ENCODE measurements at places on chromosomes 2 and 18.

GRCh38 chr2:65918760-65919187 is 486.4 kb upstream of the SPRED2 start:
- no peak for DNase-seq

DNA sequence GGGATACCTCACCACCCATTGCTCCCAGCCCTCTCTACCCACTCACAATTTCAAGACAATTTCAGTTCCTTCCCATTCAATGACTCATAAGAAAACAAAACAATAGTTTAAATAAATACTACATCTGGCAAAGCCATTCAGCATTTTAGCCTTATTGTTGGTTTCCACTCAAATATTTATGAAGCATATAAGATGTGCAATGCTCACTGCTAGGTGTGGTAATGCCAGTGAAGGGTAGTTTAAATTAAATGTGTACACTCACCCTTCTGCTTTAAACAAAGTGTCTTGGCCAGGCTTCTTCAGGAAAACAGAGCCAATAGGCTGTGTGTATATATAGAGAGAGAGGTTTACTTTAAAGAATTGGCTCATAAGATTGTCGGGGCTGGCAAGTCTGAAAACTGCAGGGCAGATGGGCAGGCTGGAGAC is 37.0 kb downstream of the INO80C start:
- DNase-seq = no peak

DNA sequence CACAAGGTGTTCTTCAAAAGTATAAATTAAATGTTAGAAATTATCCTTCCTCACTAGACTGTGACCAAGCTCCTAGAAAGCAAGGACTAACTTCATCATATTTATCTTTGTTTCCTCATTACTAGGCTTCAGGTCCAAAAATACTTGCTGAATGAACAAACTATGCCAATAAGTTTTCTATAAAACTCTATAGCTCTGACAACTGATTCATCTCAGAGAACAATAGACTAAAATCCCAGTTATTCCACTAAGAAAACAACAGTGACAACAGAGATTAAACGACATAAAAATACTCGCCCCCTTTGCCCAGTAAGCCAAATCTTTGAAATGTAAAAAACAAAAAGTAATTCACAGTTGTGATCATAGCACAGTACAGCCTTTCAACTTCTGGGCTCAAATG is 13.6 kb downstream of the TLK1 start:
- no peak for DNase-seq

DNA sequence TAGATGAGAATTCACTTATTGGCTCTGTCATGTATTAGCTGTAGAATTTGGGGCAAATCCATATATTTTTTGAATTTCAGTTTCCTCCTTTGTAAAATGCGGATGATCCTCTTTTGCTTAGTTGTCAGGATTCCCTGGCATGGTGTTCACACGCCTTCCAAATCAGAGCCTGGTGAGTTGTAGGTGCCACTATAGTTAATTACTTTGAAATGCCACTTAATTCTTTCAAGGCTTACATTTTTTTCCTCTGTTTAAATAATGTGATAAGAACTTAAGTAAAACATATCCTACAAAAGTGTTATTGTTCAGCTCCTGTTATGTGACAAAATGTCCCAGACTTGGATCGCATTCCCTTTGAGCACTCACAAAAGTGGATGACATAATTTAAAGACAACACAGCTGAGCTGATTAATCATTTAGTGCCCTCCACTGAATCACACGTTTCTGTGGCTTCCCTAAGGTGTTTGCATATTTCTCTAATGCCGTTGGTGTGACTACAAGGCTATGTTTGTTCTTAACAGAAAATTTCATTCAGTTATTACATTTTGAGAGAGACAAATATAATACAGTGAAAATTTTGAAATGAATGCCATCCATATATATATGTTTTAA is 471.2 kb upstream of the CHST9 start:
- DNase-seq = no peak

DNA sequence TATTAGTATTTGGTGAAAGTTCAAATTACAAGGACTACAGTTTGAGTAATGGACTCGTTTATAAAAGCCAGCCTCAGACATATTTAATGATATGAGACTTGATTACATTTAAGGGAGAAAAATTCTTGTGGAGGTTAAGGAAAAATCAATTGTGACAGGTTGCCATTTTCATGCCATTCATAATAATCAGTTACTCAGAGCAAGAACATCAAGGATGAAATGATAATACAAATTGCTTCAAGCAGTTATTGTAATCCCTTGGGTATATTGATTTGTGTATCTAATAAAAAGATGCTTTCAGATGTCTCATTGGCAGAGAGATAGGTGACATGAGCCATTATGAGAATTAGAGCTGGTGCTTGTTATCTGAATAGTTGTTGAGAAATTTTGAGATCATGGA is 153.6 kb downstream of the ATP9B start:
- no peak for DNase-seq

GRCh38 chr2:186575302-186575701 is 14.6 kb upstream of the ITGAV start:
- DNase-seq = no peak

- no peak for DNase-seq
Observed at GRCh38 chr2:18272148-18272494, 288.3 kb downstream of the RDH14 start.

- DNase-seq = no peak
Observed at GRCh38 chr2:145587922-145588321, 1068.0 kb upstream of the ZEB2 start.

DNA sequence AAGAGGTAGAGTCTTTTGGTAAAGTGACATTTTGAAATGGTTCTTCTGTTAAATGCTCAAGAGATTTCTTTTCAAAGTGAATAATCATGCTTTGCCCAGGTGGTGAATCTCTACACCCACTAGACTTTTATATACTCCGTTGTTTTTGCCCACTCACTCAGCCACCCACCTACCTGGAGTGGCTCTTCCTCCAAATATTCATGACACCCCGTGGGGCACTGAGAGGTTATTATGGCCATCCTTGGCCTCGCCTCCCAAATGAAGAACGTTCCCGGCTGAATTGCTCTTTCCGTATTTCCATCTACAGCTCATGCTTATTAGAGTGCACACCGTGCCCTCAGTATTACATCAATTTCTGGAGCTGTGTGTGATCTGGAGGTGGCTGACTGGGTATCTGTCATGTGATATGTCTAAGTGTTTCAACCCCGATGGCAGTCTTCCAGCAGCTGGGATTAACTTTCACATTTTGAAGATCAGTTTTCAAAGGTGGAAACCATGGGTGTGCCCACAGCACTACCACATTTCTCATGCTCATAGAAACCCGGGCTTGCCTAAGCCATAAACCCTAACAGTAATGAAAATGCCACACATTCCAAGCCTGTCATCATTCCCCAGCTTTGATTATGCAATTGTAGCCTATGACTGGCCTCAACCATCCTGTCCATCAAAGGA is 406.6 kb upstream of the MMADHC start:
- DNase-seq = no peak

- DNase-seq = peak; percentile 60
Observed at GRCh38 chr2:225002039-225002655, 40.1 kb downstream of the DOCK10 start.

GRCh38 chr2:95325026-95325425 is 27.9 kb downstream of the KCNIP3 start:
- no peak for DNase-seq

- DNase-seq = no peak
Observed at GRCh38 chr2:200310545-200310971, 4.1 kb downstream of the SPATS2L start.

DNA sequence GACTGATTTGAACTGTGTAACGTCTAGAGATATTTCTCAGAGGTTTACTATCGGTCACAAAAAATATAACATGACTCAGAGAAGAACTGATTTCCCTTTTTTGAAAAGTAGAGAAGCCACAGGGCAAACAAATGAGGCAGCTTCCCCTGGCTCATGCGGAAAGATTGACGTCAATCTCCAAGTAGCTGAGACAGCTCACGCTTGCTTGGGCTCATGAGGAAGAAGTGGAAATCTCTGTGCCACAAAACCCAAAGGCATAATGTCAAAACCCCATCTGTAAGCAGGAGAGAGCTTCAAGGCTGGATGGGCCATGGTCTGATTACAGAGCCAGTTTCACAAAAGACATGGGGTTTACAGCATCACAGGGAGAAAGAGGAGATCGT is 188.1 kb downstream of the ARL4C start:
- no peak for DNase-seq

GRCh38 chr2:14303366-14304115 is 329.0 kb upstream of the LRATD1 start:
- DNase-seq = peak; percentile 66

- no peak for DNase-seq
Observed at GRCh38 chr2:237431372-237431771, 17.4 kb upstream of the COL6A3 start.

GRCh38 chr2:69437751-69438154 is 518 bp upstream of the NFU1 start:
- DNase-seq = no peak

DNA sequence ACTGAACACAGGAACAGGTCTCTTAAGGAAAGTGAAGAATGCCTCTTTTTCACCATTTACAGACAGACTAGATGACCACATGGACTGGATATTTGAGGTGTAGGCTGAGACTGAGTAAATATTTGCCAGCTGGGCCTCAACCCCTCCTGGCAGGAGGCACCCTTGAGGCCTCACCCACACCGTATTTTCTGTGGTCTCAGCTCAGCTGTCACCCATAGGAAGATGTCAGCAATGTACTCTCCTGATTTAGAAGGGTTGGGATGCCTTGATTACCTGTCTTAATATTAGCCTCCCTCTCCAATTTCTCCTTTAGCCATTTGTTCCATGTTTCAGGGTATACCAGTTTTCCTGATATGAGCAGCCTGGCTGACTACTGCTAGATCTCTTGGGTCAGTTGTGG is 20.3 kb downstream of the ADCYAP1 start:
- DNase-seq = no peak

DNA sequence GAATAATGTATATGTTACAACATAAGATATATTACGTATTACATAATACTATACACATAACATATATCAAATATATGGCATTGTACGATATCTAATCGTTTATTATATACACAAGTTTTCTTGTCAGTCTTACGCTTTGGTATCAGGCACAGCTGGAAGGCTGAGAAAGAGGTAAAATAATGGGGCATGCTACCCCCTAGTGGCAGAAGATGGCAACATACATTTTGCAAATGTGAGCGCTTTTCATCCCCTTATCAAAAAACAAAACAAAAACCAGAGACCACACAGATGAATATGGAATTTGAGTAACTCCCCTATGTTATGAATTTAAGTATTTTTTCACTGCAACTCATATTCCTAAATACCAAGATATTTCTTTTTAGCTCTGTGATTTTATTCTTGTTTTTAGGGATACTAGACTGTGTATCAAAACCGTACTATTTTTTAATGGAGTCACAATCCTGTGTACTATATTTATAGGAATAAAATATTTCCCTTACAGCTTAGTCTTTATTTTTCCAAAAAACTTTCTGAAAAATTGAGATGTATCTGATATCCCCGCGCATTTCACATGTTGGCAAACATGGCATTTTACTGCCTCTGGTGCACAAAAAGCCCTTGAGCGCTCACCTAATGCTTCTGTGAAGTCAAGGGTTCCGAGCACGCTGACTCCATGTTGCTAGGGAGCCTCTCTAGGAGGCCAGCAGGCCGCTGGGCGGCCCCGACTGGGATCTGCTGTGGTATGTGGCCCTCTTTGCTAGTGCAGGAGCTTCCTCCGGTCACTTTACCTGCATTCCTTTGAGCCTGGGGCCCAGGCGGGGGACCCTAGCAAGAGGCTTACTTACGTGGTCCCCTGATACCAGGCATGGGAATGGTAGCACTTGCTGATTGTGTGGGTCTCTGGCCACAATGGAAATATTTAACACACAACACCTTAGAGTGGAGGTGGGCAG is 62.5 kb downstream of the SLC4A3 start:
- peak; percentile 53 for DNase-seq

DNA sequence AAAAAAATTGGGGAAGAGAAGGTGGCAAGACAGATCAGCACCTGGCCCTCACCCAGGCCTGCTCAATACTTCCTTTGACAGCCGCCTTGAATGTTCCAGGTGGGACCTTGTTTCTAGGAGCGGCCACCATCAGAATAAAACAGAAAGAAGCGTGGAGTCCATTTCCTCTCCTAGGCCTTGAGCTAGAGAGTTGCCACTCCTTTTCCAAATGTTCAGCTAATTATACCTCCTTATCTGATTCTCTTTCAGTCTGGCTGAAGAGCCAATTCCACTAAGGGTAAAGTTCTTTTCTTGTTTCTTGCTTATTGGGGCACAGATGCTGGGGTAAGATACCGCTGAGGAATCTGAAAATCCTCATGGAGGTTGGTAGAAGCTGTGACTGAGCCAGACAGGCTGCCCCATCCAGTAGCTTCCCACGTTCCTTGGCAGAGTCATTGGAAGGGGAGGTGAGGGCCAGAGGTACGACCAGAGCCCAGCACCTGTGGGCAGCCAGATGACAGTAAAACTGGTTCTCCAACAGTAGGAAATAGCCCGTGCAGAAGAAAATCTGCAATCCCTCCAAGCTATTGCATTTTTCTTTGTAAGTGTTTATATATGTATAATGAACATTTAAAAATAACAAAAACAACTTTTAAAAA is 51.5 kb downstream of the PLB1 start:
- no peak for DNase-seq

DNA sequence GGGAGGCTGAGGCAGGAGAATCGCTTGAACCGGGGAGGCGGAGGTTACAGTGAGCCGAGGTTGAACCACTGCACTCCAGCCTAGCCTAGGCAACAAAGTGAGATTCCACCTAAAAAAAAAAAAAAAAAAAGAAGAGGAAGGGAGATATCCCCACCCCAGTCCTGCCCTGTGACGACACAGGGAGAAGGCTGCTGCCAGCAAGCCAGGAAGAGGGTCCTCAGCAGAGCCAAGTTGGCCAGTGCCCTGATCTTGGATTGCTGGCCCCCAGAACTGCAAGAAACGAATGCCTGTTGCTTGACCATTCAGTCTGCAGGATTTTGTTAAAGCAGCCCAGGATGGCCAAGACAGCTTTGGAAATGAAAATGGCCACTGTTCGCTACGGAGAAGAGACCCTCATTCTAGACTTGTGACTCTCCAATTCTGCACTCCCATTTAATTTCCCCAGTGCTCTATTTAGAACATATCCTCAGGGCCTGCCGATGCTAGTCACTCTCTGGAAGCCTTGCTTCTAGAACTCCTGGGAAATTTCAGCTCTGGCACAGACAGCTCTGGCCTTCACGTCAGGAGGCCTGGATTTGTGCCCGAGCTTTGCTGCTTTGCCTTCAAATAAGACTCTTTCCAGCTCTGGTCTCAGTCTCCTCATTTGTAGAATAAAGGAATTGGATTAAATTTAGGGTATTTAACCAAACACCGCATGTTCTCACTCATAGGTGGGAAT is 15.7 kb upstream of the AMMECR1L start:
- no peak for DNase-seq
